Activated effector memory CD4-positive, alpha-beta T cell treated with Interleukin-2 at 50 U/mL for 16 hours (primary cell): ENCODE measurements at places on chromosomes 1 and 21.

- DNase-seq = no peak
Observed at GRCh38 chr1:192061556-192061955, 96.7 kb upstream of the RGS18 start.

DNA sequence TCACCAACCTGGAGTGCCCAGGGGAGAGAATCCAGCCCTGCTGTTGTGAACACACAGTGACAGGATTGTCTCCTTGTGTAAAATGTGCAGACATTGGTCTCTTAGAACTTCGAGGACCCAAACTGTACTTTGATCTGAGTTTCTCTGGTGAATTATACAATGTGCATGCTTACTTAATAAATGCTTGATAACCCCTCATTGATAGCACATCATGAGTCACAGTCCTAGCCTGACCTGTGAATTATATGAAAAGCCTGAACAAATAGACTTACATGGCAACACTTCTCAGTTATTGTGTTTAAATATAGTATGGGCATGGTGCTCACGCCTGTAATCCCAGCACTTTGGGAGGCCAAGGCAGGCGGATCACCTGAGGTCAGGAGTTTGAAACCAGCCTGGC lies 22.6 kb downstream of the IFNGR2 start:
- no peak for DNase-seq

DNA sequence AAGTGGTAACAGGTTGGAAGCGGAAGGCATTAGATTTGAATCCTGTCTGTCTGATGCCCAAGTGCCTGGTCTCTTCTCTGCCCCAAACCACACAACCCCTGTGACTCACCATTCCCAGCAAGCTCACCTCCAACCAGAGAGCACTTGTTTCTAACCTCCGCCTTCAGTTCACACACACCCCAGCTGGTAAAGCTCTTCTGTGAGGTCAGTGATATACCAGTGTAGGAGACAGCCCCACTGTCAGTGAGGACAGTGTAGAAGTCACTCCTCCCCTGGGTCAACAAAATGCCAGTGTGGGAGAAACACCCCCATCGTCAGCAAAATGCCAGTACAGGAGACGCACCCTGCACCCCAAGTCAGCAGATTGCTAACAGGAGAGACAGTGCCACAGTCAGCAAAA lies 2.6 kb downstream of the RIMS3 start:
- no peak for DNase-seq

GRCh38 chr1:71196685-71197084 lies 115.8 kb upstream of the ZRANB2 start:
- no peak for DNase-seq

- no peak for DNase-seq
Observed at GRCh38 chr1:53075761-53076163, 13.7 kb downstream of the PODN start.

- DNase-seq = no peak
Observed at GRCh38 chr1:162861101-162861500, at the start of gene CCDC190. Gene CCDC190, minus strand, starts transcription at chr1:162861175. Its CDS starts 1,529 bp downstream, at chr1:162859646.

DNA sequence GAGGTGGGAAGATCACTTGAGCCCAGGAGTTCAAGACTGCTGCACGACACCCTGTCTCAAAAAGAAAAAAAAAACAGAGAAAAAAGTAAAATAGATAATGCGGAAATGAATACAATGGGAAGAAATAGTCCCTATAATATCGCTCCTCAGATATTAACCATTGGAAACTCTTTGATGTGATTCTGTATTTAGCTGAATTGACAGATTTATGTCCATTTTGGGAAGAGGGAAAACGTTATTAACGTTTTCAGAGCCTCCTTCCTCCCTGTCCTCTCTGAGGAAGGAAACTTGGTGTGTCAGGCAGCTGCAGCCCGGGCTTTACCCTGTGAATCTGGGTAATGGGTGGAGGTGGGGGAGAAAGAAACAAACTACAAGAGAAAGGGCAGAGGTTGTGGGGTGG lies 61.6 kb upstream of the ECE1 start:
- no peak for DNase-seq

DNA sequence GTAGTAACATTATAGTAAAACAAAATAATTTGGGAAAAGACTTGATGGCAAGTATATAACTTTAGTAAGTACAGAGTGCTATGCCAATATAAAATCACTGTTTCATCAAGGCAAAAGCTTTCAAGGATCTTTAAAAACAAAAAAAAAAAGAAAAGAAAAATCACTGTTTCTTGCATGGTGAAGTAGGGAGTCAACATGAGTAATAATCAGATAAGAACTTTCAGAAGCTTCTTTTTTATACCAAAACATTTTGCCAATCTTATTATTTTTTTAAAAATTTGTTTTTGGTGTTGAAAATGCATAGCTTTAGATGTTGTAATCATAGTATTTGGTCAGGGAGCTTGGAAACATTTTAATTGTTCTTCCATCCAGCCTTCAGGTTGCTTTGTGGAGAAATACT lies 37.2 kb downstream of the CAMSAP2 start:
- DNase-seq = no peak

DNA sequence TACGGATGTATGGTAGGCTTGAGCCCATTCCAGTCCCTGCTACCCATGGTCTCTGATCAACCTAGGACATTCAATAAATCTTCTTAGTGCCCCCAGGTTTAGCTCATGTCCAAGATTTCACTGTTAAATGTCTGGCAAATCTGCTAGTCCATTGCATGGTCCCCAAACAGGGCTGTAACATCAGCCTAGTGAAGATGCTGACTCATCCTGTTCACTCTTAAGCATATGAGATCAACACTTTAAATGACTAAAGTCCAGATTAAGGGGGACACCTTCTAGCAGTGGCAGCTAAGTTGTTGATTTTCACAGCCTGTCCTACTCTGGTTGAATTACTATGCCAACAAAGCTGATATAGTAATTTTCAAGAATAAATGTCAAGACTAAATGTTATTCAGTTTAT lies 46.5 kb upstream of the NUF2 start:
- no peak for DNase-seq

DNA sequence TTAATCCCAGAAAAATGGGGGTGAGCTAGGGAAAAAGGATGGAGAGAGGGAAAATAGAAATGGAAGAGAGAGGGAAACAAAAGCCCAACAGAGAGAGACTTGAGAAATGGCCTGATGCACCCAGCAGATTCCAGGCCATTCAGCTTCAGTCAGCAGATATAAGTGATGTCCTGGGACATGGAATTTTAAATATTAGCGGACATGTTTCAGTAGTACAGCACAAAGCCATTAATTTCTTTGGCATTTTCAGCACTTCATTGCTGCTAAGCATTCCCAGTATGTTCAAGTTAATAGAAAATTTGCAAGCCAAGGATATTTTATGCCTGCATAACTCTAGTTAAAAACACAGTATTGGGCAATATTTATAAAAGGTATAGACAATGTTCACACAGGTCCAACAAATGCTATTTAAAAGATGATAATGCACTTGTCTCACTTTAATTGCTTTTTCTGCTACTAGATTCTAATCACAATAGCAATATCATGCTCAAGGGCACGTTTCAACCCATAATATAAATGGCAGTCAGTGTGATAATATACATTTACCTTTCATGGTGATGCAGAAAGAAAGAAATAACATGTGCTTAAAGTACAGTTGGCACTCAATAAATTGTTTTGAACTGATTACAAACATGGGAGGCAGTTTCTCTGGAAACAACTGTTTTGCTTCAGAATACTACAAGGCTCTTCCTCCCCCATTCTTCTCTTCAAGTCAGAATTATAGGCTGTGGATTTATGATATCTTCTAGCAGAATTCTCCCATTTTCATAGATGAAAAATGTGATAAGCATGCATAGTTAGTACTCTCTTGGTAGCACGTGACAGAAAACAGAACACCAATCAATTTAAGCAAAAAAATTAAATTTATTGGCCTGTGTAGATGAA lies 108.1 kb upstream of the MAGI3 start:
- DNase-seq = no peak

GRCh38 chr1:172442843-172443565 lies 865 bp downstream of the PIGC start:
- DNase-seq = no peak

DNA sequence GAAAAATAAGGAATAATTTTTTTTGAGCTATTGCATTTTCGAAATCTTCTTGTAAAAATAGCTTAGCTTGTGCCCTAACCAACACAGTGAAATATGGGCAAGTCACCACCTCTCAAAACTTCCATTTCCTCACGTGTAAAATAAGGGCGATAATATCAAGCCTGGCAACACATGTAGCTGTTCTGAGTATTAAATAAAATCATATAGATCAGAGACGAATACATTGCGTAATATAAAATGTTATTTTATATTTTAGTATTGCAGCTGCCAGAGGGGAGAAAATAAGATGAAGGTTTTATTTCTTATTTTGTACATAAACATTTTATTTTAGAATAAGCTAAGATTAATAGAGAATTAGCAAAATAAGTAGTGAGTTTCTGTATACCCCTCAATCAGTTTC lies 85.9 kb downstream of the C21orf91 start:
- DNase-seq = no peak

DNA sequence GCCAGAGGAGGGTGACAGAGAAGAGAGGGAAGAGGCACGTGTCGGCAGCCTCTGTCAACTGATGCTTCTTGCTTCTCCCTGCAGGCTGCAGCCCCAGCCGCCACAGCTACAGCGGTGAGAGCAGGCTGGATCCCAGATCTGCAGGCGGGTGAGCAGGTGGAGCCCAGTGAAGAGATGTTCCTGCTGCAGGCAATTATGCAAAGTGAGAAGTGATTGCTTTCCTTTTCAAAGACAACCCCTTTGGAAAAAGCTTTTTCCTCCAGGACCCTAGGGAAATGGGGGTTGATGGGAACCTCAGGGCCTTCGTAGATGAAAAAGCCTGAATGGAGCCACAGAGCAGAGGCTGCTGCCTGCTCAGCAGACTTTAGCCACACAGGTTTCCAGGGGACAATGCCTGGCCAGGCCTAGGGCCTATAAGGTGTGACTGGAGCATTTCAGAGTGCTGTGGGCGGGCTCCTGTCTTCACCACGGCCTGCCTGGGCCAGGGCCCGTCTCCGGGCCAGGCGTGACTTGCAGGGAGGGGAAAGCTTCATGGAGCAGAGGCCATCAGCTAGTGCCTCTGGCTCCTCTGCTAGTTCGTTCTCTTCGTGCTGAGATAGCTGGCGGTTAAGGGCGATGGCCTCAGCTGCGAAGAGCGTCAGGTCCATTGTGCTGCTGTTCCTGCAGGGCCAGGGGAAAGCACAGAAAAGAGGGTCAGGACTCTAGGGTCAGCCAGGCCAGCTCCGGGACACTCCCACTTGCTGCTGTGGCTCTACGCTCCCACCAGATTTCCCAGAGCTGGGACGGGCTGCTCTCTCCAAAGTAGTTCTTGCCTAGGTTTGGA lies 6.9 kb upstream of the KNCN start:
- DNase-seq = no peak

GRCh38 chr1:229892515-229893117 lies 174.4 kb upstream of the GALNT2 start:
- no peak for DNase-seq

GRCh38 chr1:63612564-63612963 lies 19.4 kb downstream of the PGM1 start:
- DNase-seq = no peak

GRCh38 chr1:225651376-225651871 lies 1.5 kb downstream of the ENAH start:
- DNase-seq = no peak

DNA sequence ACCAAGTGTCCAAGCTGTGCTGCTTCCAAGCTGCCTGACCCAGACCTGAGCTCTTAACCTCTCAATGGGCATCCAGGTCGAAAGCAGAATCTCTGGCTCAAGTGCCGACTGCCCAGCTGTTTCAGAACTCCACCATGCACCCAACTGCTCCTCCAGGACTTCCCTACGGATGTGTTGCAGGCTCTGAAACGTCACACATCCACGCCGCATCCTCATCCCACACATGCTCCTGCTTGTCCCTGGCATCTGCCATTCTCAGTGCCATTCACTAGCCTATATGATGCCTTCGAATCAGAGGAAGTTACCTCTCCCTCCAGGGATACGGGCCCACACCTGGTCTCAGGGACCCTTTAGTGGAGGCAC lies 11.2 kb downstream of the PDZK1IP1 start:
- no peak for DNase-seq

- peak; percentile 84 for DNase-seq
Observed at GRCh38 chr1:30779294-30780071, 21.9 kb upstream of the LAPTM5 start.

DNA sequence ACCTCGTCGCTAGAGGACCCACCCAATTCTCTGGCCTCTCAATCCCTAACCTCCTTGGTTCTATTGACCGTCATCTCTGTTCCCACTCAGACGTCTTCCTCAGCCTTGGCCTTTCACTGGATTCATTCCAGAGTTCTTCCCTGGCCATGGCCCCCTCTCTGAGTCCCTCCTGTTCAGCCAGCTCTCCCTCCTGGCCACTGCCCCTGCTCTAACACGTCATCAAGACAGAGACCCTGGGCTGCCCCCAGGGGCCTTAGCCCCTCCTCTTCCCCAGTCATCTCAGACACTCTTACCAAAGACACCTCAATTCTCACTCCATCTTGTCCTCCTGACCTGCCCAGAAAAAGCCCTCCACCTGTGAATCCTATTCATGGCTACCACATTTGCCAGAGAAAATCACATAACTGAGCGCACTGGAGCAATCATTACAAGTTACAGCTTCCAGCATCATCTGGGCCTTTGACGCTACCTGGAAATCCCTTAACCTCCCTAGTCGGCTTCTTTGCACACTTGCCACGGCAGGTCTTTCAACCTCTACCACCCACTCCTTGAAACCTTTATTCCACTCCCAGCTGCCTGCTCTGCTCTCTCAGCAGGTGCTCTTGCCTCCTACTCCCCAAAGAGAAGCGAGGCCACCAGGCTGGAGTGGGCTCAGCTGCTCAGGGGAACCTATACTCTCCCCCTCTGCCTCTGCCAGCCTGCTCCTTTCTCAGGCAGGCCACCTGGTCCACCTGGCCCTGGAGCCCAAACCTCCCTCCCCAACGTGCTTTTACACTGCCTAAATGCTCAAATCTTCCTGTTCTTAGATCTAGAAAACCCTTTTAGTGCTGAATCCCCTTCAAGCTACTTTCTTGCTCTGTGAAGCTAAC lies 14.0 kb downstream of the DCST2 start:
- DNase-seq = no peak

GRCh38 chr1:12001249-12001917 lies 17.9 kb upstream of the MIIP start:
- DNase-seq = no peak

GRCh38 chr1:52925571-52926005 lies 1.5 kb upstream of the SCP2 start:
- DNase-seq = no peak

- DNase-seq = no peak
Observed at GRCh38 chr1:151858886-151859665, 5.6 kb upstream of the THEM5 start.

DNA sequence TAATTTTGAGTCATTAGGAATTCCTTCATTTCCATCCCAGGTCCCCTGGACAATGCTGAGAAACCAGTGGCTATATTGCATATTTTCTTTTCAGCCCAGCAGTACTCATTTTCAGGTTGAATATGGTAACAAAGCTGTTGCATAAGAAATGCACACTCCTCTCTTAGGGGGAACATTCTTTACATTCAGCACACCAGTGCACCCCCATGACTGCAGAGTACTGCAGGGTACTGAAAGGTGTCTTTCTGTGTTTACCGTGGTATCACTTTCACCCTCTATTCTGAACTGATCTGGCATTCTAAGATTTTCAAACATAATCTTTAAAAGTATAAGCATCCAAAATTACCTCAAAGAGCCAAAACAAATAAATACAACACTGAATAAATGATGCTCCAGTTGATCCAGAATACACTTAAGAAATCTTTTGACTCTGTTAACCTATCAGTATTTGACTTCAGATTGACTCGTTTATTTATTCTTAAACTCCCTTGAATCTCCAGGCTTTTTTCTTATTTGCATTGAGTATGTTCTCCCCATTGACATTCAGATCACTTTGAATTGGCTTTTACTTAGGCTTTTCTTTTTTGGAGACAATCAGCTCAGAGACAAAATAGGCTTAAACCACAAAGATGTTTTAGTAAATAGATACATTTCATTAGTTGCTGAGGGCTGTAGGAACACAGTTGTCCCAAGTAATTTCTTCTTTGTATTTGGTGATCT lies 213.6 kb downstream of the NFIA start:
- DNase-seq = no peak
